ENCODE measurements at places on chromosomes 2 and 18.

DNA sequence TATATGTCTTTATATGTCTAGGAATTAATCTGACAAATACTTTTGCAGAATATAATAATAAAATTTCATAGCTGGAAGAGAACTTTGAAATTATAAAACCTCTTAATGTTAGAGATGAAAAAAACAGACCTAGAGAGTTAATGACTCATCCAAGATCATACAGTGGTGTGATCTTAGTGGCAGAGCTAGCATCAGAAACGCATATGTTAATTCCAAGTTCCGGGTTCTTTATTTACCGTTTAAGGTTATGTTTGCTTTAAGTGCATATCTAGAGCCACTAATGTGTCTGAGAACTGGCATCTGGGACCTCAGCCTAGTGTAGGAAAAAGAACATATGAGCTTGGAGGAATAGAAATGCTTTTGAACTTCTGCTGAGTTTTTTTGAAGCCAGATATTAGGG is 24.3 kb downstream of the CERS6 start:
- no peak for DNase-seq

DNA sequence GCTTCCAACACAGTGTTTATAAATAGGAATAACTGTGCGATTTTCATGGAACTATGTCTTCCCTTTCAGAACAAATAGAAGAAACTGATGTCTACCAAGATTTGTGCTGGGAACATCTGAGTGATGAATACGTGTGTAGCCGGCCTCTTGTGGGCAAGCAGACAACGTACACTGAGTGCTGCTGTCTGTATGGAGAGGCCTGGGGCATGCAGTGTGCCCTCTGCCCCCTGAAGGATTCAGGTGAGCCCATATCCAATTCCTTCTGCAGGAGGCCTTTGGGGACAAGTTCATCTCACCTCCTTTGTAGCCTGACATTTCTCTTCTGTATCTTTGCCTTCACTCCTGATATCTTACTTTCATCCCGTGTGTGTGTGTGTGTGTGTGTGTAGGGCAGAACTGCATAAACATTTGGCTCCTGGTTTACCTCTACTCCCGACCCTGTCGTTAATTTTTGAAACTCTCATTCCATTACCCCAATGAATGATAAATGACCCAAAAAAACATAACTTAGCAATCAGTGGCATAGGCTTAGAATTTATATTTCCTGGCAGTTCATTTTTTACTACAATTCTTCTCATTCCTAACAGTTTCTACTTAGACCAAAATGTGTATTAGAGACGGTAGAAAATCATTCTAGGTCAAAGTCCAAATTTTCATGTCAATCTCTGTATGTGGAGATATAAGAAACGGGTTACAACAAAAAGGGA is 111.0 kb upstream of the RASGRP3 start:
- no peak for DNase-seq

GRCh38 chr2:203438528-203438927 is 96.6 kb downstream of the RAPH1 start:
- DNase-seq, result no peak

GRCh38 chr2:202317080-202317857 is 51.7 kb downstream of the NOP58 start:
- DNase-seq, result peak; percentile 62

DNA sequence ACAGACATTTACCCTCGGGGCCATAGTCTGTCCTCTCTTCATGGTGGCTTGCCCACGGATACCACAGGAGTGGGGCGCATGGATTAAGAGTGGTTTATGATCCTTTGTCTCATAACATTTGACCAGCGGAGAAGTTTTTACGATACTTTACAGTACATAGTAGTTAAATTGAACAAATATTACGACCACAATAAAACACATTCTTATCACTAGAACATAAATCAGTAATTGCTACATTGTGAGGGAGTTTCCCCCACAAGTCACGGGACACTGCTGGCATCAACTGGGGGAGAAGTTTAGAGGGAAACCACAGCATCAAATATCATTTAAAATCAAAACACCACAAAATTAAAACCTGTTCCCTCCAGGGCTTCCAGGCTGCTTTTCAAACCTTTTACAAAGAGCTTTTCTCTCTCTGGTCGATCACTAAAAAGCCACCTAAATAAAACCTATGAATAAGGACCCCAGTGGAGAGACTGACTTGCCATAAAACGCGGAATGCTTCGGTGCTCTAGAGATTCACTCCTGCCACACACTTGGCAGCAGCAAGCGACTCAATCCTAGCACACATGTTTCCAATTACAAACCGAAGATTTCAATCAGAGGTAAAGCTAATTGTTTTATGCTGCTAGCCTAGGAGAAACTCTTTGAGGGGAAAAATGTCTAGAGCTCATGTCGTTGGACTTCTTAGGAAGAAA is 173.7 kb upstream of the HNRNPA3 start:
- no peak for DNase-seq

GRCh38 chr2:229226382-229226781 is 44.7 kb downstream of the PID1 start:
- no peak for DNase-seq

GRCh38 chr2:214088536-214088935 is 322.3 kb upstream of the VWC2L start:
- DNase-seq, result no peak

GRCh38 chr2:158102446-158102845 is 770 bp downstream of the UPP2 start:
- DNase-seq, result no peak

DNA sequence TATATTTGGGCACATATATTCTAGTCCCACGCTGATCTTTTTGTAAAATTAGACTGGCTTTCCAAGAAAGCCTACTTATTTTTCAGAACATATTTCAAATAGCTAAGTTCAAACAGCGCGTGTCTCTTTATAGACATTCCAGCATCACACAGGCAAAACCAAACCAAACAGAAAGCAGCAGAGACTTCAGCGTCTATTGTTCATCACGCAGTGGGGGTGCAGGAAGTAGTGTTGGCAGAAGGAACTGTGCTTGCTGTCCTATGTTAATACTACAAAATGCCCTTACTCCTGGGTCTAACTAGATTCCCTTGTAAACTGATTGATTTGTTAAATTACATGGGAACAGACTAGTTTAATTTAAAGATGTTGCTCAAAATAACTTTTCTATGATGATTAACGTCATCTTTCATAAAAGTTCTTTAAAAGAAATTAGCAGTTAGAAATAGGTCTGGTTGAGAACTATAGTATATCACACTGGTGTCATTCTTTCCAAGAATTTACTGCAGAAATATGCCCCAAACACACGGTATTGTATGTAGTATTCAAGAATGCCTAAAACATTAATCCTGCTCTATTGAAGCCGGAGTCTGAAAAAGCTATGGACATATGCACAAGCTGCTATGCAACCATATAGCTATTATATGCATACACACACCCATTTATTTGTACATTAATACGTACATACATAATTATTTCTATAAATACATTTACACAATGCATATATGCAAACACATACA is 436.3 kb downstream of the CBLN2 start:
- DNase-seq, result peak; percentile 82

- no peak for DNase-seq
These were observed 162.6 kb downstream of the QPCT start for GRCh38 chr2:37507051-37507410.

DNA sequence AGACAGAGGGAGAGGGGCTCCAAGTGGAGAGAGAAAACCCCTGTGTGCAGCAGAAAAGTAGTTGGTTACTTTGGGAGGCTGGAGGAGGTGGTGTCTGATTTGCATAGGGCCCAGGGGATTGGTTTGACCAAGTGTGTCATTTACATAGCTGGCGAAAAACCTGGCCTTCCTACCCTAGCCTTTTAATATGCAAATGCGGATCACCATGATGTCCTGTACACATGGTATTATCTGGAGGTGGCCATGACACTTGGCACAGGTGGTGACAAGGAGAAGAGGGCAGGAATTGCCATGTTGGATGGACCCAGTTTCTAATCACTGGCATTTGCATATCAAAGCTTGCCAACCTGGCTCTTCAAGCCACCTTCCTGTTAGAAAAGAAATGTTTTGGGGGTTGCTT is 120.8 kb upstream of the CHAC2 start:
- no peak for DNase-seq

GRCh38 chr2:179898873-179899272 is 37.5 kb upstream of the ZNF385B start:
- peak; percentile 21 for DNase-seq

- no peak for DNase-seq
These were observed 303.5 kb downstream of the STK39 start for GRCh38 chr2:167943897-167944296.

- DNase-seq, result no peak
These were observed 165.5 kb upstream of the SALL3 start for GRCh38 chr18:78813936-78814710.

- peak; percentile 70 for DNase-seq
These were observed 50.3 kb downstream of the SH2D6 start for GRCh38 chr2:85468704-85469349.

GRCh38 chr2:178819147-178819875 is 12.1 kb upstream of the TTN start:
- no peak for DNase-seq

- DNase-seq, result no peak
These were observed at the start of gene PRKCE for GRCh38 chr2:45651415-45652089. Gene PRKCE, plus strand, starts transcription at chr2:45651675.

DNA sequence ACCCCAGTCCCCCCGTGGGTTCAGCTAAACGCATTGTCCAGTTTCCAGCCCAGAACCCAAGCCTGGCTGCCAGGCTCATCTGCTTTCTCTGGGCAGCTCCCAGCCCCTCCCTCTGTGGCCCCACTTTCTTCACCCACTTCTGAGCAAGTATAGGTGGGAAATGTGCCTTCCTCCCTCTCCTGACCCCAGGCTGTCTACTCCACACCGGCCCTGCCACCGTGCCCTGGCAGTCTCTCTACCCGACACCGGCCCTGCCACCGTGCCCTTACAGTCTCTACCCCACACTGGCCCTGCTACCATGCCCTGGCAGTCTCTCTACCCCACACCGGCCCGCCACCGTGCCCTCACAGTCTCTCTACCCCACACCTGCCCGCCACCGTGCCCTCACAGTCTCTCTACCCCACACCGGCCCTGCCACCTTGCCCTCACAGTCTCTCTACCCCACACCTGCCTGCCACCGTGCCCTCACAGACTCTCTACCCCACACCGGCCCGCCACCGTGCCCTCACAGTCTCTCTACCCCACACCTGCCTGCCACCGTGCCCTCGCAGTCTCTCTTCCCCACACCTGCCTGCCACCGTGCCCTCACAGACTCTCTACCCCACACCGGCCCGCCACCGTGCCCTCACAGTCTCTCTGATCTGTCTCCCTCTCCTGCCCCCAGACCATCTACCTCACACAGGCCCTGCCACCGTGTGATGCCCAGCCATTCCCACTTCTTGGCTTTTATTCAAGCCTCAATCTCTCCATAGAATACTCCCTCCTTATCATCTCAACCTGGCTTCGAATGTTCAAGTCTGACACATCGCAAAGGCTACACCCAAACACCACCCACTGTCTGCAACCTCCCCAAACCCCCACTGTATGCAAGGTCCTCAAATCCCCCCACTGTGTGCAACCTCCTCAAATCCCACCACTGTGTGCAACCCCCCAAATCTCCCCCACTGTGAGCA is 108.9 kb downstream of the TPO start:
- DNase-seq, result no peak

GRCh38 chr2:42868874-42869273 is 76.5 kb upstream of the HAAO start:
- DNase-seq, result no peak

DNA sequence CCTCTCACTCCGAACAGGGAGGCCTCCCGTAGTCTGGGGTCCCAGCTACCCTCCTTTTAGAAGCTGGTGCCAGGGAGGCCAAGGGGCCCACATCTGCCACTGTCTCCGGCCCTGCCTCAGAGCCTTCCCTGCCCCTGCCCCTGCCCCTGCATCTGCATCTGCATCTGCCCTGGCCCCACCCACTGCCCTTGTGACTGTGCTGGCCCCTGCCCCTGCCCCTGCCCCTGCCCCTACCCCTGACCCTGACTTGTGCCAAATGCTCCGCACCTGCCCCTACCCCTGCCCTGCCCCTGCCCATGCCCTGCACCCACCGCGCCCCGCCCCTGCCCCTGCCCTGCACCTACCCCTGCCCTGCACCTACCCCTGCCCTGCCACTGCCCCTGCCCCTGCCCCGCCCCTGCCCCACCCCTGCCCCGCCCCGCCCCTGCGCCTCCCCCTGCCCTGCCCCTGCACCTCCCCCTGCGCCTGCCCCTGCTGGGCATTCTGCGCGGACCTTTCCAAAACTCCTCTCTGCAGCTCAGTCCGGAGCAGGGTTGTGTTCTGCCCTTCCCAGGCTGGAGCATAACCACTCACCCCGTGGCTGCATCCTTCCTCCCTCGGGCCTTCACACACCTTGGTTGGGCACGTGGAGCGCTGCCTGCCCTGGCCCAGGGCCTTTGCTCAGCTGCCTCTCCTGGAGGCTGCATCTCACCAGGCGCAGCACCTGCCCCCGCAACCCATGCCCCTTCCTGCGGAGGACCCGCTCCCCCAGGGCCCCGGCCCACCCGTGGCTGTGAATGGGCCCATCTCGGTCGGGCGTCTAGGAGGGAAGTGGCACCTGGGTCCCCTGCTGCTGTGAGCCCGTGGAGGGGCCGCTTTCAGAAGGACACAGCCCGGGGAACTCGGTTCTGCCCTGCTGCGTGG is 5.4 kb downstream of the SNTG2 start:
- DNase-seq, result no peak

DNA sequence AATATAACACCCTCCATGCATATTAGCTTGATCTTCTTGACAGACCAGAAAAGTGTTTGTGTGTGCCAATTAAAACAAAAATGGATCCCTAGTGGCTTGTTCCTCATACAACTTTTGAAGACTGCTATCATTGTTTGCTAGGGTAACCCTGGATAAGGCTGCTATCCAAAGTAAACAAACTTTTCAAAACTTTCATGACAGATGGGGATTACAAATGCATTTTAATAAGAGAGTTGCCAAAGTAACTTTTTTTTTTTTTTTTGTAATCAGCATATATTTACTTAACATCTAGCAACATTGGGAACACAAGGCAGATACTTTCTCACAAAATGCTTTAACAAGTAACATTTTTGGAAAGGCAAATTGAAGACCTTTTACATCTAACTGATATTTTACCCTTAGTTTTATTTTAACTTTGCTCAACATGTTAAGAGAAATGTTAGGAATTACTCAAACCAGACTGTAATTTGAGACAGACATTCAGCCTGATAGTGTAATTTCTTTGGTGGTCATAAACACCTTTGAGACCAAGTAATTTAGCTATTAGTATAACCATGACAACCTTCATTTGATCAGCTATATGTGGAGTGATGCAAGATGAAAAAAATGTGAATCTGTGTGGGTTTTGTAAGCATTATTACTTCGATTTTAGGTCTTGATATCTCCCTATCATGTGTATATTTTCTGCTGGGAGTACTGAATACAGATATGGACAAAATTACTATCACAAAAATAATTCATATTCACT is 300.9 kb downstream of the ARHGAP15 start:
- no peak for DNase-seq
